ENCODE measurements at places on chromosomes 4 and X. TPM values are rescaled to one million over a fixed set of nuclear protein-coding genes. Genes with fewer than 3 reads are reported as not detected.

- DNase-seq: no peak
These were observed 542.4 kb upstream of the FAM241A start for GRCh38 chr4:111602848-111603247.

Gene PAGE2B
- total RNA-seq: not detected

DNA sequence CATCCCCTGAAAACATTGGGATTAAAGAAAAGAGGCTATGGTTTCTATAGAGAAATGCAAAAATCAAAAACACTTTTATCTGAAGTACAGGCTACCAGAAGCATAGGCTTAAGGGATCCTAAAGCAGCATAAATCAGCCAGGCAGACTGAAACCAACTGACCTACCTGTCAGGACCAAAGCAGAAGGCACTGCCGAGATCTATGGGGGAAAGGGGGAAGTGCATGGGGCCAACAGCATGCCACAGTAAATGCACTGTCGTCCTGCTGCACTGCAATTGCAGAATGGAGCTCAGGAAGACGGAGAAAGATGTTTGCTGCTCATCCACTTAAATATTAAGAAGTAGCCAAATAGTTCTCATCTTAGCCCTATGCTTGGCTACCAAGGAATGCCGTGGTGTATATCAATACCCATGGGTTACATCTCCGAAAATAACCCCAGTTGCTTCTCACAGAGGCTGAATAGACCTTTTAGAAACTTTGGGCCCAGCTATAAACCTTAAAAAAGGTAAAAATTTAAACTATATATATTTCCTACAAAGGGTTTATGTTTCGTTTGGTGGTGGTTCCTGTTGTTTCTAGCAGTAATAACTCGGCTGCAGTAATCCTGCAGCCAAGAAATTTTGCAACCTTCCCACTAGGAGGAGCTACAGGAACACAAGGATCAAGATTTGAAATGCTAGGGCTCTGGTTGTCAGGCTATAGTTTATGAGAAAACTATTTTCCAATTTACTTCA, 312.2 kb upstream of the DIAPH2 start:
- peak; percentile 1 for DNase-seq

DNA sequence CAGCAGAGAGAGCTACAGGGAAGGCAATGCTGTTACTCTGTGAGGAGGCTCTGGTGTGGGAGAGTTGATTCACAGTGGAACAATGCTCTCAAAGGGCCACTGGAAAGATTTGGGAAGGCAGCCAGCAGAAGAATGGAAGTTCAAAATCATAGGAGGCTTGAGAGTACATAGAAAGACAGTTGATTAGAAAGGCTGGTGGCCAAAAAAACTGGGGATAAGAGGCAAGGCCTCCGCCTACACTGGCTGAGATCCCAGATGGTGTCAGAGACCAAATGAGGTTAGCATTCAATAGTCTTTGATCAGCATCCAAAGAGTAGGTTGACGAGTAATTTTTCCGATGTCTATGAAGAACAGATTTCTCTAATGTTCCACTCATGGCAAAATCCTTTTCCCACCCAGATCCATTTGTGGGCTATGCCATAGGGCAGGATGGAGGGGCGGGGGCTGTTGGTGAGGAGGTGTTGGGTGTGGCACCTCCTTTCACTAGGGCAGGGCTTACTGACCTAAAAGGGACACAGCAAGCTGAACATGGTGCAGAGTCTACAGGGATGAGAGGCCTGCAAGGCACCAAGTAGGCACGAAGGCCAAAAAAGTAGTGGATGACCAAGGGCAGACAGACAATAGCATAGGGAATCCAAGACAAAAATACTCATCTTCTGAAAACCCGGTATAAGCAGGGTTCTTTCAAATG, 15.1 kb downstream of the TEC start:
- DNase-seq: no peak

DNA sequence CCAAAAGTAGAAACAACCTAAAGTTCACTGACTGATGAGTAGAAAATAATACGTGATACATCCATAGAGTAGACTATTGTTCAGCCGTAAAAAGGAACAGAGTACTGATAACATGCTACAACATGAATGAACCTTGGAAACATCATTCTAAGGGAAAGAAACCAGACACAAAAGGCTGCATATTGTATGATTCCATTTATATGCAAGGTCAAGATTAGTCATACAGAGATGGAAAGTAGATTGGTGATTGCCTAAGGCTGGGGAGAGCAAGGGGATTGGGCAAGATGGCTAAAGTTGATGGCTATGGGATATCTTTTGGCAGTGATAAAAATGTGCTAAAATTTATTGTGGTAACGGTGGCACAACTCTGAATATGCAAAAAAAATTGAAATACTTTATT, 209.1 kb downstream of the RELL1 start:
- no peak for DNase-seq

Gene JAKMIP1
- 0.54 TPM for total RNA-seq

Gene CXCL13
- not detected for total RNA-seq

Gene GAGE12G
- total RNA-seq: not detected

- DNase-seq: no peak
These were observed 13.7 kb downstream of the N4BP2 start for GRCh38 chr4:40070387-40070786.

- DNase-seq: no peak
These were observed 26.0 kb downstream of the ARL13A start for GRCh38 chrX:100995469-100995868.

DNA sequence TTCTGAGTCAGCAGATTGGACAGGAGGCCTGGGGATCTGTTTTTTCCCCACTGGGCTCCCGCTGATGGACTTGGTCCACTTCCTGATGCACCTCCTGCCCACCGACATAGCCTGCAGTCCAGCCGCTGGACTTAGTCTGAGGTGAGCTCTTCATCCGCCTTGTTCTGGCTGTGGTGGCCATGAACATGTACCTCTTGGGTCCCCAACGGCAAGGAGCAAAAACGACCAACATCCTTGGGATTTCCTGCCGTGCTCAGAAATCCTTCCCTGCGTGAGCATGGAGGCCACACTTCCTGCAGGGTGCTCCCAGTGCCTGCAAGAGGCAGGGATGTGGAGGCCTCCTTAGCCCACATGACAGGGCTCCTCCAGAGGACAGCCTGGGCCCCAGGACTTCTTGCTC, 76.8 kb downstream of the CRMP1 start:
- DNase-seq: no peak

Gene ADGRL3
- total RNA-seq: 34.5 TPM

Gene LDB2
- total RNA-seq: 9.6 TPM

All from neural crest cell (in vitro differentiated cells).